ENCODE measurements at places on chromosomes 1 and 21.

DNA sequence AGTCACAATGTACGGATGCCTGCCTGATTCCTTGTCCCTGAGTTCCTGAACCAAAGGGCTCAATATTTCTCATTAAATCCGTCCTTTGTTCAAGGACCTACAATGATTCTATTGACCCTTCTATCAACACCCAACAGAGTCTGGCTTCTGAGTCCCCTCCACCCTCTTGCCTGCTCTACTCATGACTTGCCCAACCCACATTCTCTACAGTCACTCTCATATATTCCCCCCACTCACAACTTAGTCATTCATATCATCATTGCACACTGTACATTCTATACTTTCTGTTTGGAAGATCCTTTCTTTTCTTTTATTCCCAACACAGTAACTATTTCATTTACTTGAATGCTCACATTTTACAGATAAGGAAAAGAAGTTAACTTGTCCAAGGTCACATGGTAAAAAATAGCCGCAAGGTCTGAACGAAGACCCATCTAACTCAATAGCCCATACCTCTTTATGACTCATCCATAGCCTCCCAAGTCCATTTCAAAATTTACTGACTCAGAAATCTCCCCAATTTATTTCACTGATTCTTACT is 3.6 kb downstream of the OTUD7B start:
- peak; percentile 32 for DNase-seq

DNA sequence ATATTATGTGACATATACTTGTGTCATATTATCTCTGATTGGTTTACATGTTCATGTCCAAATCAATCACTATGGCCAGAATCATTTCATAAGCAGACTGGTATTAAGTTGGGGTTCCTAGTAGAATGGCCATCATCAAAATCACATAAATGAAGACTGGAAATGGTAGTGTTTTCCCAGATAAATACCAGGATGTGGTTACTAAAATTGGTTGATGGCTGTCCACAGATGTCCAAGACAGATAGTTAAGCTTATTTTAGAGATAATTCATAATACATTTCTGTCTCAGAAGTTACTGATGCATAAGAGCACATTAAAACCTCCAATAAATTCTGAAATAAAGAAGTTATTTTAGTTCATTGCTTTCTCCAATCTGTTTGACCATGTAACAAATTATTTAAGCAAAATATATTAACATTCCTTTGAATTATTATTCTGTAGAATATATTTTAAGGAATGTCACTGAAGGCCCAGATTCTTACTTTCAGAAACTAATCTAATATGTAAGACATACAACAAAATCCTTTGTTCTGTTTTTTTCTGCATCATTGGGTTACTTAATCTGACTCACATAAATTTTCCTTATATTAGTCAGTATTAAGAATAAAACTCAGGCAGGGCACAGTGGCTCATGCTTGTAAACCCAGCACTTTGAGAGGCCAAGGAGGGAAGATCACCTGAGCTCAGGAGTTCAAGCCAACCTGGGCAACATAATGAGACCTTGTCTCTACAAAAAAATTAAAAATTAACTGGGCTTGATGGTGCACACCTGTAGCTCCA is 483.9 kb downstream of the PTPRC start:
- DNase-seq: no peak

DNA sequence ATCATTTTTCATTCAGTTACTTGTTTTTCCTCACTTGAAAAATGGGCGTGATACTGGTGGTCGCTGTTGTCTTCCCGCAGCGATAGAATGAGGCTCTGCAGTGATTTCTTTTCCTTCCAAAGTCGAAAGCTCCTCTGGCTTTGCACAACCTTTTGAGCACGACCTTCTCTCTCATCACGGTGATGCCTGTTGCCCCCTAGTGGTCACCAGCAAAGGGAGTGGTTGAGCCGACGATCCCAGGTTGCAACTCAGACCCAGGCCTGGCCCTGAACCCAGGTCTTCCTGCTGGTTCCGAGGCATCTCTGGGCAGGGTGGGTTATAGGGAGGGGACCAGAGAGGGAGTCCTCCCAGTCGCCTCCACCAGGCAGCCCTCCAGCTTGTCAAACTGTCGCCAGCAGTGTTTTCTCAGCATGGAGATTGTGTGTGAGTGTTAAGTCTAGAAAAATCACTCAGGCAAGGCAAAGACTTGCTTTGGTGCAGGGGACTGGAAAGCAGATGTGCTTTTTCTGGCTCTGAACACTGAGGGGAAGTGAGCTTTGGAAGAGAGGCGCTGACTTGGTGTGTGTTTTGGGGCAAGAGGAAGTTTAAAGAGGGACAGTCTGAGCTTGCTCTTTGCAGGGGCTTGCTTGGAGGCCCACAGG is 285.3 kb downstream of the CAMTA1 start:
- peak; percentile 70 for DNase-seq

DNA sequence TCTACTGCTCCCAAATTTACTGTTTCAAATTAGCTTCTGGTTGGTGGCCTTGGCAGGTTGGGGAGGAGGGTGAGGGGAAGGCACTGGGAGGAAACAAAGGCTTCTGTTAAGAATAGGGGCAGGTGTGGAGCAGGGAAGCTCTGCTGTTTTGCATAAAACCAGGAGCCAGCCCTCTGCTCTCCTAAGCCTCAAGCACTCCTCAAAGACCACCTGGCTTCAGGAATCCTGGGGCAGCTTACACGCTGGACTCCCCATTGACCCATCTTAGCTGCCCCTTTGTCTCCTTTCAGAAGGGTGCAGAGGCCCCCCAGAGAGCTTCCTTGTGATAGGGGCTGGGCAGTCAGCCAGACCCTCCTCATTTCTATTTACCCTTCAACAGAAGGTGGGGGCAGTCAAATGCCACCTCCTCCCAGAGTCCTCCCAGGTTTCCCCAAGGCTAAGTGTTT is 11.5 kb upstream of the DHRS3 start:
- DNase-seq: no peak

- DNase-seq: no peak
Observed at GRCh38 chr21:27614231-27614630, 647.3 kb upstream of the ADAMTS5 start.
